ENCODE measurements at places on chromosomes 6 and 20. TPM values are rescaled to one million over a fixed set of nuclear protein-coding genes. Genes with fewer than 3 reads are reported as not detected.

- peaks cover 28% of the 10 kb centered on the region for H3K4me1 ChIP-seq
- H3K4me3 ChIP-seq, result no peak overlapping the region
- H3K27me3 ChIP-seq, result no peaks in the 10 kb centered on the region
- no peak overlapping the region for H3K27ac ChIP-seq
Observed at GRCh38 chr6:169489563-169490245, 212.1 kb downstream of the WDR27 start.

DNA sequence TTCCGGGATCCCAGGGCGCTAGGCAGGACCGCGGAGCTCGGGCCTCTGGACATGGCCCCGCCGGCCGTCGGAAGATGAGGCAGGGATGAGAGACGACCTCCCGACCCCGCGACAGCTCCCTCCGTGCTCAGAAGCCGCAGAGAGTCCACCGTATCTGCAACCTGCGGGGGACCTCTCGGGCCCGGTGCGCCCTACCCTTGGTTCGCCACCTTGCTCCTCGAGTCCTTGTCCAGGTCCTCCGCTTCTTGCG is 301 bp downstream of the PPP1R3D start:
- H3K27ac ChIP-seq, result peak overlapping the region; percentile 99
- no peaks in the 10 kb centered on the region for H3K27me3 ChIP-seq
- peak overlapping the region; percentile 93 for H3K4me3 ChIP-seq

DNA sequence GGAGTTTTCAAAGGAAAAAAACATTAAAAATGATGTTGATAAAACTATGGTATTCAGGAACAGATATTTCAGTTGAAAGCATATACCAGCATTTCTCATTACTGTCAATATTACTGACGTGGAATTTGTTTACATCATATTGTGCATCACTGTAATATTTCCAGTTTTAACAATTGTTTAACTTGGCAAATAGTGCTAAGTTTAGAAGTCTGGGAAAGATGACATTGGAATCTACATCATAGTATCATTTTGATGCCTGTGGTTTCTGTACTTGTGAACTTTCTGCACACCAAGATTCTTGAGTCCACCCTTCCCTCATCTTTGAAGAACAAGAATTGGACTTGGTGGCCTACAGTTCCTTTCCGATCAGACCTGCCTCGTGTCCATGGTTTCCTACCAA is 98.1 kb downstream of the RALGAPA2 start:
- DNase-seq, result no peak
- H3K4me1 ChIP-seq, result no peaks in the 10 kb centered on the region
- no peaks in the 10 kb centered on the region for H3K36me3 ChIP-seq
- H3K4me3 ChIP-seq, result no peak overlapping the region
- H3K27ac ChIP-seq, result no peak overlapping the region

DNA sequence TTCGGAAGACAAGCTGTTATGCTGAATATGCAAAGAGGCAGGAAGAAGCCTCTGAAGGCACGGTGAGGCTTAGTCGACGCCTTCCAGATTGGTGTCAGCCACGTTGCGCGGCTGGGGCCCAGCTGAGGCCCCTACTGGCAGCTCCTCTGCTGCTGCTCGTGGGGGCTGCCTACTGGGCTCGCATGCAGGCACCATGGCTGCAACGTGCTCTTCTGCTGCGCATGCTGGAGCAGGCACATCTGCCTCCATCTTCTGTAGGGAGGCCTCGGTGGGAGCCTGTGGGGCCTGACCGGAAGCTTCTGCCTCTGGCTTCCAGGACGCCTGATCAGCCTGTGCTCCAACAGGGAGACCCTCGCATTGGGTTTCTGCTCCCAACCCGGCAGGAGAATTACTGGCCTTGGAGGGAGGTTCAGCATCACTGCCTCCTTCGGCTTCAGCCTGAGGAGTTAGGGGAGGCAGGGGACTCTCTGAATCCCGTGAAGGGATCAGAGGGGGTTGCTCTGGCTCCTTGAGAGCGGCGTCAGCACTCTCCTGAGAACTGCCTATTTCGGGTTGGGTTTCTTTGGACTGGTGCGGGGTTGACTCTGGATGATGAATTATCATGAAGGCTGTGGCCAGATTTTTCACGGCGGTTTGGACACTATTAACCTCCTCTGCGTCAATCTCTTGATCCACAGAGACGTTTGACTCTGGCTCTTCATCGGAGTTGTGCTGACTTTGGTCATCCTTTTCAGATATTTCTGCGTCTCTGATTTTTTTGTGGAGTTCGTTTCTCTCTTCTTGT is 49.1 kb downstream of the TXLNB start:
- no peak overlapping the region for H3K4me3 ChIP-seq
- no peaks in the 10 kb centered on the region for H3K27me3 ChIP-seq
- no peaks in the 10 kb centered on the region for H3K36me3 ChIP-seq
- H3K27ac ChIP-seq, result no peak overlapping the region

Gene XKR7
- total RNA-seq, result not detected

Gene LIME1
- 32.0 TPM for total RNA-seq

Gene ELOVL2
- total RNA-seq, result 0.32 TPM

GRCh38 chr20:39829256-39829655 is 859.8 kb downstream of the MAFB start:
- no peak overlapping the region for H3K4me3 ChIP-seq
- DNase-seq, result peak; percentile 44
- H3K4me1 ChIP-seq, result peaks cover 17% of the 10 kb centered on the region
- H3K27ac ChIP-seq, result no peak overlapping the region
- H3K27me3 ChIP-seq, result no peaks in the 10 kb centered on the region
- no peaks in the 10 kb centered on the region for H3K36me3 ChIP-seq

GRCh38 chr6:155223646-155224451 is 40.0 kb upstream of the CLDN20 start:
- H3K27me3 ChIP-seq, result no peaks in the 10 kb centered on the region
- peaks cover 11% of the 10 kb centered on the region for H3K4me1 ChIP-seq
- DNase-seq, result peak; percentile 91
- no peak overlapping the region for H3K4me3 ChIP-seq

Gene FNDC11
- total RNA-seq, result not detected

Gene OR2B2
- not detected for total RNA-seq

- H3K36me3 ChIP-seq, result no peaks in the 10 kb centered on the region
- no peak overlapping the region for H3K4me3 ChIP-seq
- no peaks in the 10 kb centered on the region for H3K27me3 ChIP-seq
- no peak for DNase-seq
Observed at GRCh38 chr20:51445591-51445990, 96.9 kb downstream of the NFATC2 start.

DNA sequence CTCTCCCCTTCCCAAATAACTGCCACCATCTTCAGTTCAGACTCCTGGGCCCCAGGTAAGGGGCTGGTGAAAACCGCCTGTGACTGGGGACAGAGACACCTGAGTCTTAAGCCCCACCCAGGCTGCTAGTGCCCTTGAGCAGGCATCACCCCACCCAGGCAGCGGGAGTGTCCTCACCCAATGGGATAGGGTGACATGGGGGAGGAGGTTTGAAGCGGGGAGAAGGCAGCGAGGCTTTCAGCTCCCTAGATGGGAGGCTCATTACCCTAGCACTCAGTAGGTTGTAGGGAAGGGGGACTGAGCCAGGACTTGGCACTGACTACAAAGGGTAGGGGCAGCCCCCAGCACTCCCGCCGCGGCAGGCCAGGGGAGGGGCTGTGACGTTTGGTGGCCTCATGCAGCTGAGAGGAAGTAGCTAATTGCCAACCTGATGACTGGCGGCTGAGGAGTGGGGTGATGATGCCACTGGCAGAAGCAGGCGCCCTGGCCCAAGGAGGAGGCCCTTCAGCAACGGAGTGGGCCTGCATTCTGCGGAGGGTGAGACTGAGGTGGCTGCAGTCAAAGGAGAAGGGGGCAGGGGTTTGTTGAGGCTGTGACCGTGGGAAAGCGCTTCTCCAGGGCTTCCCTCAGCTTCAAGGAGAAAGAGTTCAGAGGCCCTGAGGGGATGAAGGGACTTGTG is 126.9 kb downstream of the MRPL14 start:
- H3K36me3 ChIP-seq, result no peaks in the 10 kb centered on the region
- H3K4me1 ChIP-seq, result peaks cover 19% of the 10 kb centered on the region
- no peak overlapping the region for H3K4me3 ChIP-seq
- no peak overlapping the region for H3K27ac ChIP-seq
- DNase-seq, result no peak

Gene BACH2
- under 0.01 TPM for total RNA-seq

DNA sequence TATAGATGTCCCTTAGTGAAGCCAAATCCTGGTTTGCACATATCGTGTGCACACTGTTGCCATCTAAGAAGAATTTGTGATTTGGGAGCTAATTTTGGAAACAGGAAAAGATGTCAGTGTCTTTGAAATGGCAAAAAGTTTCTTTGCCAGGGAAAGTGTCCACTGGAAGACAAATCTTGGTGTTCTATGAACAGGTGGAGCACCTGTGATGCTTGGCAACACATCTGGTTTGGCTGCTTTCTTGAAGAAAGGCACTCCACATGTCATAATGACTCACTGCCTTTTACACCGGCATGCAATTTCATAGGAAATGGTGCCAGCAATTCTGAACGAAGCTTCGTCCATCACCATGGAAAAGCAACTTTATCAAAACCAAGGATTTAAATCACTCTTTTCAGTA is 1040.0 kb upstream of the MAP3K7 start:
- H3K27me3 ChIP-seq, result no peaks in the 10 kb centered on the region
- H3K4me1 ChIP-seq, result no peaks in the 10 kb centered on the region
- H3K36me3 ChIP-seq, result no peaks in the 10 kb centered on the region
- no peak overlapping the region for H3K27ac ChIP-seq
- no peak for DNase-seq

- H3K27ac ChIP-seq, result no peak overlapping the region
- H3K4me3 ChIP-seq, result no peak overlapping the region
- H3K27me3 ChIP-seq, result no peaks in the 10 kb centered on the region
Observed at GRCh38 chr6:157151029-157151428, 172.3 kb downstream of the TMEM242 start.

Gene PLN
- total RNA-seq, result not detected

Gene PLAGL1
- 20.7 TPM for total RNA-seq

Gene SEC23B
- 49.2 TPM for total RNA-seq

Gene C20orf141
- not detected for total RNA-seq

GRCh38 chr6:125910527-125910926 is 46.0 kb upstream of the HINT3 start:
- no peak overlapping the region for H3K27ac ChIP-seq
- peaks cover 20% of the 10 kb centered on the region for H3K4me1 ChIP-seq
- H3K36me3 ChIP-seq, result no peaks in the 10 kb centered on the region

- no peak overlapping the region for H3K27ac ChIP-seq
- H3K27me3 ChIP-seq, result no peaks in the 10 kb centered on the region
- H3K4me3 ChIP-seq, result no peak overlapping the region
- peaks cover 14% of the 10 kb centered on the region for H3K4me1 ChIP-seq
Observed at GRCh38 chr20:5785146-5785545, 34.9 kb downstream of the SHLD1 start.

DNA sequence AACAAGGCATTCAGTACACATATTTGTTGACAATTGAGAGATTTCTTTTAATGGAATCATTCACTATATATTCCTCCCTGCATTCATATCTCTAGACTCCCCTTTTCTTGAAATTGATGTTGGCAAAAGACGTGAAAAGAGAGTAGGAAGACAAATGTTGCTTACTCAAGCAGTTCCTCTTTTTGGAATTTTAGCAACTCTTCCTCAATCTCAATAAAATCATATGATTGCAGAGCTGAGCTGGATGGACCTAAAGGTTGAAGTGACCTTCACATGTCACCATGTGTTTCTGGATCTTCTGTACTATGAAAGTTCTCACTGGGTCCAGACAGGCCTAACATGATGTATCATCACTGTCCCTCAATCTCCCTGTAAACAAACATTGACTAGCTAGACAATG is 18.6 kb downstream of the ADGRF1 start:
- H3K4me3 ChIP-seq, result no peak overlapping the region
- no peak for DNase-seq
- no peaks in the 10 kb centered on the region for H3K36me3 ChIP-seq
- H3K27ac ChIP-seq, result no peak overlapping the region

DNA sequence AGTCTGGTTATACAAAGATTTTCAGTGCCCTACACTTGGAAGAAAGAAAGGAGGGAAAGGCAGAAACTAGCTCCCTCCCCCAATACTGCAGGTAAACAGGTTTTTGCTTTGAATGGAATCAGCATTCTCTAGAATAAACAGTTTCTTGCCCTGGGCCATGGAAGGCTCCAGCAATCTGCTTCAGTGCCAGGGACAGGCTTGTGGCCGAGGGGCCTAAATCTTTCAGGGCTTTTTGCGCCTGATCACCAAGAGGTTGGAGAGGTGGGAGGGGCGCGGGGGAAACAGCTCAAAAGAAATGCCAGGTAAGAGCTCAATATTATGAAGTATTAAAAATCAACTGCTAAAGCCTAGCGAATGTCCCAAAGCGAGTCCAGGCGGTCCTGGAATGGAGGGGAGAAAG is 23.8 kb downstream of the TFAP2B start:
- DNase-seq, result no peak
- no peaks in the 10 kb centered on the region for H3K4me1 ChIP-seq
- no peak overlapping the region for H3K27ac ChIP-seq
- no peak overlapping the region for H3K4me3 ChIP-seq
- peaks cover 59% of the 10 kb centered on the region for H3K27me3 ChIP-seq

DNA sequence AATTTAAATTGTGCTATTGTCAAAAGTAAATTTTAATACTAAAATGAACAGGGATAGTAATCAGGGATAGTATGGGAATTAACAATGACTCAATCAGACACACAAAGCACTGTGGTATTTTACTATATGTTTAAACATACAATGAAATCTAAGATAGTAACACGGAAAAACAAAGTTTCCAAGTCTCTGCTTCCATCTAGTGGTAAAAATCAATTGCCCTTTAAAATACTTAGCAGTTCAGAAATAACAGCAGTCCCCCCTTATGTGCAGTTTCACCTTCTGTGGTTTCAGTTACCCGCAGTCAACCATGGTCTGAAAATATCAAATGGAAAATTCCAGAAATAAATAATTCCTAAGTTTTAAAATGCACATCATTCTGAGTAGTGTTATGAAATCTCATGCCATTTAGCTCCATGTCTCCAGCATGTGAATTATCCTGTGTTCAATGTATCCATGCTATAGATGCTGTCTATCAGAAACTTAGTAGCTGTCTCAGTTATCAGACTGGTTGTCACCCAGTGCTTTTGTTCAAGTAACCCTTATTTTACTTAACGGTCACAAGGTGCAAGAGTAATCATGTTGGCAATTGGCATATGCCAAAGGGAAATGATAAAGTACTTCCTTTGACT is 58.5 kb downstream of the AHI1 start:
- H3K27me3 ChIP-seq, result no peaks in the 10 kb centered on the region
- no peaks in the 10 kb centered on the region for H3K4me1 ChIP-seq
- DNase-seq, result peak; percentile 34

DNA sequence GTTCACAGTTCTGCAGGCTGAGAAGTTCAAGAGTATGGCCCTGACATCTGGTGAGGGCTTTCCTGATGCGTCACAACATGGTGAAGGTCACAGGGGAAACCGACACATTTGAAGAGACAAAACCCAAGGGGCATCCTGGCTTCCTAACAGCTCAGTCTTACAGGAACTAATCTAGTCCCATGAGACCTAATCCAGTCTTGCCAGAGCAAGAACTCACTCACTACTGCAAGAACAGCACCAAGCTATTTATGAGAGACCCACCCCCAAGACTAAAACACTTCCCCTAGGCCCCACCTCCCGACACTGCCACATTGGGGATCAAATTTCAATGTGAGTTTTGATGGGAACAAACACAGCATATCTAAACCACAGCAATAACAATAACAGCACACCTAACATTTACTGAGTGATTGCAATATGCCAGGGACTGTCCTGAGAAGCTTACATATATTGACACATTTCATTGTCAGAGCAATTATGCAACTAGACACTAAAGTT is 46.6 kb downstream of the TPBG start:
- DNase-seq, result peak; percentile 72
- H3K27ac ChIP-seq, result peak overlapping the region; percentile 87
- no peaks in the 10 kb centered on the region for H3K27me3 ChIP-seq
- H3K4me3 ChIP-seq, result no peak overlapping the region

Measured in GM23248 (cell line).